Activated T-helper 17 cell treated with anti-CD3 and anti-CD28 coated beads, Interleukin-2, amount 50 U/mL, for 72 hours (primary cell): ENCODE measurements at places on chromosomes 5 and 9. TPM values are rescaled to one million over a fixed set of nuclear protein-coding genes. Genes with fewer than 3 reads are reported as not detected.

GRCh38 chr5:126129431-126129830 is 293.8 kb upstream of the GRAMD2B start:
- ATAC-seq: no peak

- no peak for ATAC-seq
Observed at GRCh38 chr5:58462623-58463230, 2.8 kb upstream of the PLK2 start.

GRCh38 chr5:135360278-135361274 is 38.5 kb downstream of the MACROH2A1 start:
- no peak for ATAC-seq

- ATAC-seq: no peak
Observed at GRCh38 chr5:31626604-31627234, 12.2 kb upstream of the PDZD2 start.

DNA sequence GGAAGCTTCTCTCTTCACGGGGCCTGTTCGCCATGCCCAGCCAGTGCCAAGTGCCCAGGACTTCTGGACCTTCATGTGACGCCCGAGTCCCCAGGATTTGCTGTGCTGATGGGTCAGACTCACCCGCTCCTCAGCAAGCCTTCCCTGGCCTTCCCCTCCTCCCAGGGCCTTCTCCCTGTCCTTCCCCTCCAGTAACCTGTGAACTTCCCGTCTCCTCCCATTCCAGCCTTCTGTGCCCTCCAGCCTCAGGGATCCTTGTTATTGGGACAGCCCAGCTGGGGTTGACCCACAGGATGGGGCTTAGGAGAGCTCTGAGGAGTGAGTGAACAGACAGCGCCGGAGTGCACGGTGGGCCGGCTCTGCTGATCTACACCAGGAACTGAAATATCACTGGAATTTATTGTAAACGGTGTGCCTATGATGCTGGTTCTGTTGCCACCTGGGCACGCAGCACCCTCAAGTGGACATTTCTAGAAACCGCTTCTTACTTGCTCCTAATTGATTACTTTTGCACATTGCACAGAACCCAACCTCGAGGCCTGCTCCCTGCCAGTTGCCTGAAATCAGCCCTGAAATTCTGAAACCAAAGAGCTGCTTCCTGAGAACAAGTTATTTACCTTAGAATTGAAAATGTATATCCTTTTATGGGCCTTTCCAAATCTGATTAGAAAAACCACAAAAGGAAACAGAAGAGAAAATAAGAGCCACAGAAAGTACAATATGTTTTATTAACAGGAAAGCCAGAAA is 1.5 kb downstream of the SPAAR start:
- peak; percentile 59 for ATAC-seq

- no peak for ATAC-seq
Observed at GRCh38 chr5:170573114-170573513, 69.3 kb downstream of the KCNIP1 start.

DNA sequence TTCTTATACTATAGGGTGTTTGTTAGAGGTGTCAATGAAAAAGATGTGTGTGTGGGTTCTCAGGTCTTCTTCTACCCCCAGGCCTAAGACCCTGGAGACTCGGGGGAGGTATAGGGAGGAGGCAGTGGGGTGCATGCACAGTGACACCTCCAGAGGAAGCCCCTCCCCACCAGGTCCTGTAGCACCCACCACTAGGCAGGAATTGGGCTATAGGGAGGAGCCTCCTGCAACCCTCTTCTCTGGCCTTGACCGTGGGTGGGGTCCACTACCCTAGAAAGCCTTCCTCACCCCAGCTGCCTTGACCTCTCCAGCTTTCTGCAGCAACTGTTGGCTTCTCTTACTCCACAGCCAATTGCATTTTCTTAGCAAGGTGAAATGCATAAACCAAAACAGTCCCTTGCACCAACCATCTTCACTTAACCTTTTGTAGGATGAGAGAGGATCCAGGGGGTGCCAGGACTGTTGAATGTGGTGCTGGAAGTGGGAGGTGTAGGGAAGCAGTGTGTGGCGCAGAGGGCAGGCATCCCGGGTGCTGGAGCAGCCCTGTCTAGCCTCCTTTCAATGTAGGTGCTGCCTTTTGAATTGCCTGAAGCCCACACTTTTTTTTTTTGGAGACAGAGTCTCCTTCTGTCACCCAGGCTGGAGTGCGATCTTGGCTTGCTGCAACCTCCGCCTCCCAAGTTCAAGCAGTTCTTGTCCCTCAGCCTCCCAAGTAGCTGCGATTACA is 128.5 kb downstream of the RGS3 start:
- peak; percentile 18 for ATAC-seq

GRCh38 chr5:174140452-174141020 is 95.0 kb downstream of the NSG2 start:
- no peak for ATAC-seq

DNA sequence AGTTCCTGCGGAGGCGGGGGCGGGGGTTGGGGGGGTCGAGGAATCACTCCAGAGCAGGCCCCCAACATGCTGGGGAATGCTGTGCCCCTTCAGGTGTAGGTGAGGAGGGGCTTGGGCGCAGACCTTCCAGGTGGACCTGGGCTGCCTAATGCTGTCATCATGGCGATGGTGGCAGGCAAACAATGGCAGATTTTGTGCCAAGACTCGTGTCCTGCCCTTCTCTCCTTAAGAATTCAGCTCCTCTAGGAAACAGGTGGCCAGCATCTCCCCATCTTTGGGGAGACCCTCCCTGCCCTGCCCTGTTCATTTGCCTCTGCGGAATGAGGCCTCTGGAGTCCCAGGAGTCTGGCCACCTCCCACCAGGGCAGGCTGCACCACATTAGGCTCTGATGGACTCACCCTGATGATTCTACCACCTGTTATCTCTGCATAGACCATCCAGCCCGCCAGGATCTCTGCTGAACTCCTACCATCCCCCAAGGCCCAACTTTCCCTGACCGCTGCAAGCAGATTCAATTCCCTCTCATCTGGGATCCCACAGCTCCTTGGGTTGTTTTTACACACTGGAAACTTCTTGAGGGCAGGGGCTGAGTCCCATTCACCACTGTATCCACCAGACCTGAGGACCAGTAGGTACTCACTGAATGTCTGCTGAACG is 10.9 kb upstream of the SLC25A51 start:
- ATAC-seq: no peak

DNA sequence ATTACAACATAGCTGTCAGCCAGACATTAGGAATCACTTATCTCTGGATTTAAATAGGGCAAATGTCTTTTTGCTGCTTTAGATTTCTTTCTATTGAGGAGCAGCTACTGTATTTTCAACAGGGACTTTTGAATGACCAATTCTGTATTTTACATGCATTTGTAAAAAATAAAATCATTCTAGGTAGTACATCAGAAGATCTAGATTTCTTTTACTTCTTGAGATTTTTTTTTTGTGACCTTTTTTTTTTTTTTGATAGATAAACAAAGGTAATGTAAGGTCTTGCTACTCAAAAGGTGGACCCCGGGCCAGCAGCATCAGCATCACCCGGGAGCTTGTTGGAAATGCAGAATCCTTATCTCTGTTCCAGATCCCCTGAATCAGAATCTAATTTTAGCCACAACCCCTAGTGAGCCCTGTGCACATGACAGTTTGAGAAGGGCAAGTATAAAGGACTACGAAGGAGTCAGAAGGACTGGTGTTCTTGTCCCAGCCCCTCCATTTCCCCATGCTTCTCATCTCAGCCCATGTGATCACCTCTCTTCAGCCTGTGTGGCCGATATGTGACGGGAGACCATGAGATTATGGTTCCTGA is 37.7 kb upstream of the CKMT2 start:
- no peak for ATAC-seq

DNA sequence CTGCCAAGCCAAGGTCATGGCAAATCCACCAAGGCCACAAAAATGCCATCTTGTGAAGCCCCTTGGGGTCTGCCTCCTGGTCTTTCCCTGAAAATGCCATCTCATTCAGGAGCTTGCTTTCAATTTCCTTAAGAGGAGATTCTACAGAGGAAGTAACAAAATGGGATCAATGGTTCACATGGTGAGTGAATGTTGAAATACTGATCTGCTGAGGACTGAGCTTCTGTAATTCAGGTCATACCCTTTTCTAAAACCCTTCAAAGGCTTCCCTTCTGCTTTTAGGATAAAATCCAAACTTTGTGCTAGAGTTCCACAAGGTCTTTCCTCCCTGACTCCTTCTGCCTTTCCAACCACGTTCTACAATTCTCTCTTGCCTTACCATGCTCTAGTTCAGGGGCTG is 24.7 kb upstream of the NR3C1 start:
- no peak for ATAC-seq

DNA sequence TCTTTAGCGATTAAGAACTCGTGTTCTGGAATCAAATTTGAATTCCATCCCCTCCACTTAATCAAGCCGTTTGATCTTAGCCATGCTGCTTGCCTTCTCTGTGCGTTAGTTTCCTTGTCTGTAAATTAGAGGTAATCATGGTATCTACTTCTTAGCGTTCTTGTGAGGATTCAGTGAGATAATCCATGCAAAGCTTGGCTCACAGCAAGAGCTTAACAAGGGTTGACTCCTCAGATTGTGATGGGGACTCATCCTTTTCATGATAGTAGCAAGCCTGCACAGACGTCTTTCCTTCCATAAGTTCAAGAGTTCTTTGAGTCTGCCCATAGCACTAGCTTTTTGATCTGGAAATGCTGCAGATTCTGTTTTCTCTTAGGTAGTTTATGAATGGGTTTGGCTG is 72.8 kb downstream of the TRIO start:
- no peak for ATAC-seq

DNA sequence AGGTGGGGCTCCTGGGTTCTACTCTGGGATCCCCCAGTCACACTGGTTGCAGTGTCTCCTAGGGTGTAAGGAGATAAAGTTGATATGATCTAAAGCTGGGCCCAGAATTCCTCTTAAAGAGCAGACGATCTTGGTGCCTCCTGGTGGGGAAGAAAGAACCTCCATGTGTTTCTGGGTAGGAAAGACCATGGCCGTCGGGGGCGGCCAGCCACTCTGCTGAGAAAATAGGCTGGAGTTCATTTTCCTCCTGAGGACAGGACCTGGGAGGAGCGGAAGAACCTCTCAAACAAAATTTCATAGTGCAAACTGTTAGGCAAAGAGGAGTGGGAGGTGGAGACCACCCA is 163.8 kb upstream of the TBC1D2 start:
- no peak for ATAC-seq

The C7 gene
- total RNA-seq: not detected

The ADAMTS16 gene
- not detected for total RNA-seq

The GFPT2 gene
- 0.11 TPM for total RNA-seq

The S1PR3 gene
- not detected for total RNA-seq

The IRX2 gene
- not detected for total RNA-seq
